Adrenal gland (tissue), 19 donors: ENCODE measurements at places on chromosomes 16 and 17.

DNA sequence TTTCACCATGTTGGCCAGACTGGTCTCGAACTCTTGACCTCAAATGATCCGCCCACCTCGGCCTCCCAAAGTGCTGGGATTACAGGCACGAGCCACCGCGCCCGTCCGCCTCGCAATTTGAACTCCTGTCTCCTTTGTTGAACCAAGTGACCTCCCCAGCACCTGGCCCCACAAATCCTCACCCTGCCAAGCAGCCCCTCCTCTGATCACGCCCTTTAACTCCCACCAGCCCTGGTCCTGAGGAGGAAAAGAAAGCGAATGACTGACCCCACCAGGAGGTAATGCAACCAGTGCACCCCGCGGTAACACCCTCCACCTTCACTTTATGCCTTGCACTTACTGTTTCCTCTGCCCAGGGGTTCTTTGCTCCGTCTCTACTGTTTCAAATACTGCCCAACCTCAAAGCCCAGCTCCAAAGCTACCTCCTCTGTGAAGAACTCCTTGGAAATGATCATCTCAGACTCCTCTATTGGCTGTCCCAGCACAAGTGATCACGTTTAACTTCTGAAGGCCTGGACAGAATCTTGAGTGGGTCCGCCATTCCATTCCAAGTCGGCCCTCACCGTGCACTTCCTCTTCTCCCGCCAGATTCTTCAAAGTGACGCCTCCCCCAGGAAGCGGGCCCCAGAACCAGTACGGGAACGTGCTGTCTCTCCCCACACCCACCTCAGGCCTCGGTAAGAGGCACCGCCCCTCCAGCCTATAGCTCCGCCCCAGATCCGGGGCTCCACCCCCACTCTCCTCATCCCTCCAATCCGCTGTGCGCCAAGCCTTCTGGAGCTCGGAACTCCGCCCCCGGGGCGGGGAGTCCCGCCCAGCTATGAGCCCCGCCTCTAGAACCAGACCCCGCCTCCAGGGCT is 4.4 kb downstream of the CD19 start:
- no peaks in the 10 kb centered on the region for H3K4me1 ChIP-seq
- H3K27me3 ChIP-seq, result no peaks in the 10 kb centered on the region
- peak; percentile 90 for DNase-seq
- H3K36me3 ChIP-seq, result no peaks in the 10 kb centered on the region

GRCh38 chr16:88659160-88659559 is 3.7 kb downstream of the MVD start:
- H3K4me3 ChIP-seq, result no peak overlapping the region
- peaks cover 13% of the 10 kb centered on the region for H3K4me1 ChIP-seq
- no peak overlapping the region for H3K27ac ChIP-seq
- no peak for DNase-seq
- H3K27me3 ChIP-seq, result no peaks in the 10 kb centered on the region
- peaks cover 13% of the 10 kb centered on the region for H3K36me3 ChIP-seq

- H3K4me3 ChIP-seq, result peak overlapping the region; percentile 41
- H3K4me1 ChIP-seq, result no peaks in the 10 kb centered on the region
- no peak overlapping the region for H3K27ac ChIP-seq
- peak; percentile 35 for DNase-seq
- H3K27me3 ChIP-seq, result no peaks in the 10 kb centered on the region
Observed at GRCh38 chr17:2975469-2975958, 87.9 kb downstream of the OR1D5 start.

DNA sequence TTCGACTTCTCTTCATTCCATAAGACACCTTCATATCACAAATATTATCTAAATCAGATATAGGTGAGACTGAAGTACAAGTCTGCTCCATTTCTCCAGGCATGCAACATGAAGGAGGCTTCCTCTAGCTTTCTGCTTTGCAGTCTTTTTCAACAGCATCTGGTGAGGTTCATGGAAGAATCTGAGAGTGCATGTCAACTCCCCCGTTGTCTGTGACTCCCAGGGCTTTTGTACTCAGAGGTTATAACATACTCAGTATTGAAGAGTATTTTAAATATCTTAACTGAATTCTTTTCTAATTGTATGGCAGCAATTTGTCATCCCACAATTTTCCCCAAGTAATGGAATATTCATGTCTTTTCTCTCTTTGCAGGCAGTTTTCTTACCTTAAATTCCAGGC is 448.7 kb downstream of the CDH8 start:
- no peaks in the 10 kb centered on the region for H3K36me3 ChIP-seq
- H3K4me3 ChIP-seq, result no peak overlapping the region
- no peaks in the 10 kb centered on the region for H3K27me3 ChIP-seq
- no peak for DNase-seq
- no peak overlapping the region for H3K27ac ChIP-seq
- no peaks in the 10 kb centered on the region for H3K4me1 ChIP-seq

- no peaks in the 10 kb centered on the region for H3K36me3 ChIP-seq
- DNase-seq, result no peak
Observed at GRCh38 chr17:9218911-9219310, 197.6 kb downstream of the NTN1 start.

DNA sequence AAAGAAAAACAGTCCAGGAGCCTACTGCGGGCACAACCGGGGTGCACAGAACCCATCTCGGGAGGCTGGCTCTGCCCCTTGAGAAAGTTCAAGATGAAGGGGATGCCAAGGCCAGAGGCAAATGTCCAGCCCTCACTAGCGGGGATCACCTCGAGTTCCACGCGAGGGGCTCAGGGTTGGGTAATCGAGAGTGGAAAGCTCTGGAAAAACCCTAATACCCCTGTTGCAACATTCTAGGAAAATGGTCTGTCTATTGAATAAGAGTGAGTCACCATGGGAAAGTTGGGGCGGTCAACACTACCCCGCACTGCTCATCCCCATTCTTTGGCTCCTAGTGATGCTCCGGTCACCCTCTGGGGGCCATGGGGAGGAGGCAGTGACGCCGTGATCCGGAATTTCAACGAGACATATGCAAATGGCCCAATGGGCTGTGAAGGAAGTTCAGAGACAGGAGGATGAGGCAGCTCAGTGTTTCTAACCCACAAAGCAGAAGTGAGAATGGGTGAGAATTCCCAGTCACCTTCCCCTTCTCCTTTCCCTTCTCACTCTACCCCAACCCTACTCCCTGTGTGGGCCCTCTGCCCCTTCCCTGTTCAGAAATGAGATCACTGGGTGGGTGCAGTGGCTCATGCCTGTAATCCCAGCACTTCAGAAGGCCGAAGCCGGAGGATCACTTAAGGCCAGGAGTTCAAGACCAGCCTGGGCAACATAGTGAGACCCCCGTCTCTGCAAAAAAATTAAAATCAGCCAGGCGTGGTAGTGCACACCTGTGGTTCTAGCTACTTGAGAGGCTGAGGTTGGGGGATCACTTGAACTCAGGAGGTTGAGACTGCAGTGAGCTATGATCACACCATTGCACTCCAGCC is 22.4 kb downstream of the SOCS3 start:
- DNase-seq, result no peak
- H3K4me1 ChIP-seq, result peaks cover 12% of the 10 kb centered on the region
- H3K36me3 ChIP-seq, result no peaks in the 10 kb centered on the region
- H3K27ac ChIP-seq, result no peak overlapping the region
- no peaks in the 10 kb centered on the region for H3K27me3 ChIP-seq
- H3K4me3 ChIP-seq, result no peak overlapping the region

GRCh38 chr16:15887283-15887682 is 1.1 kb downstream of the CEP20 start:
- DNase-seq, result no peak
- H3K4me1 ChIP-seq, result peaks cover 27% of the 10 kb centered on the region
- peaks cover 15% of the 10 kb centered on the region for H3K36me3 ChIP-seq
- no peak overlapping the region for H3K4me3 ChIP-seq
- H3K27ac ChIP-seq, result no peak overlapping the region
- H3K27me3 ChIP-seq, result no peaks in the 10 kb centered on the region

GRCh38 chr17:21689604-21690003 is 2.7 kb upstream of the KCNJ18 start:
- no peak overlapping the region for H3K27ac ChIP-seq
- peak; percentile 53 for DNase-seq
- H3K4me3 ChIP-seq, result no peak overlapping the region
- H3K4me1 ChIP-seq, result no peaks in the 10 kb centered on the region

- no peak overlapping the region for H3K27ac ChIP-seq
- DNase-seq, result no peak
- no peak overlapping the region for H3K4me3 ChIP-seq
- no peaks in the 10 kb centered on the region for H3K36me3 ChIP-seq
Observed at GRCh38 chr17:29911641-29912177, 18.3 kb downstream of the SSH2 start.

DNA sequence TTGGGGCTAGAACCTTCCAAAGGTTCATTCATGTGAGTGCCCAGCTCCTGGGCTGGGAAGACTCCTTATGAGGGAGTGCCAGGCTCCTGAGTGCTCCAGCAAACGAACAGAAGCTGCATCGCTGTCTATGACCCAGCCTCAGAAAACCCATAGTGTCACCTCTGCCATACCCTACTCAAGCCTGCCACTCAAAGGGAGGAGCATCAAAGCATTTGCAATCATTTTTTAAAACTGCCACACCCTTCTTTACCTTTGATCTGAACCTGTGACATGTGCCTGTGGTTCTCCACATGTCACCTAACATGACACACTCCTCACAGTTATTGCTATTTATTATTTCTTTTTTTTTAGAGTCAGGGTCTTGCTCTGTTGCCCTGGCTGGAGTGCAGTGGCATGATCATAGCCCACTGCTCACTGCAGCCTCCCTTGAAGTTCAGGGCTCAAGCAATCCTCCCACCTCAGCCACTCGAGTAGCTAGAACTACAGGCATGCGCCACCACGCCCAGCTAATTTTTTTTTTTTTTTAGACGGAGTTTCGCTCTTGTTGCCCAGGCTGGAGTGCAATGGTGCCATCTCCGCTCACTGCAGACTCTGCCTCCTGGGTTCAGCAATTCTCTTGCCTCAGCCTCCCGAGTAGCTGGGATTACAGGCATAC is 7.3 kb upstream of the KDM8 start:
- no peak overlapping the region for H3K4me3 ChIP-seq
- peaks cover 11% of the 10 kb centered on the region for H3K27me3 ChIP-seq
- no peaks in the 10 kb centered on the region for H3K4me1 ChIP-seq
- no peak overlapping the region for H3K27ac ChIP-seq
- DNase-seq, result no peak

DNA sequence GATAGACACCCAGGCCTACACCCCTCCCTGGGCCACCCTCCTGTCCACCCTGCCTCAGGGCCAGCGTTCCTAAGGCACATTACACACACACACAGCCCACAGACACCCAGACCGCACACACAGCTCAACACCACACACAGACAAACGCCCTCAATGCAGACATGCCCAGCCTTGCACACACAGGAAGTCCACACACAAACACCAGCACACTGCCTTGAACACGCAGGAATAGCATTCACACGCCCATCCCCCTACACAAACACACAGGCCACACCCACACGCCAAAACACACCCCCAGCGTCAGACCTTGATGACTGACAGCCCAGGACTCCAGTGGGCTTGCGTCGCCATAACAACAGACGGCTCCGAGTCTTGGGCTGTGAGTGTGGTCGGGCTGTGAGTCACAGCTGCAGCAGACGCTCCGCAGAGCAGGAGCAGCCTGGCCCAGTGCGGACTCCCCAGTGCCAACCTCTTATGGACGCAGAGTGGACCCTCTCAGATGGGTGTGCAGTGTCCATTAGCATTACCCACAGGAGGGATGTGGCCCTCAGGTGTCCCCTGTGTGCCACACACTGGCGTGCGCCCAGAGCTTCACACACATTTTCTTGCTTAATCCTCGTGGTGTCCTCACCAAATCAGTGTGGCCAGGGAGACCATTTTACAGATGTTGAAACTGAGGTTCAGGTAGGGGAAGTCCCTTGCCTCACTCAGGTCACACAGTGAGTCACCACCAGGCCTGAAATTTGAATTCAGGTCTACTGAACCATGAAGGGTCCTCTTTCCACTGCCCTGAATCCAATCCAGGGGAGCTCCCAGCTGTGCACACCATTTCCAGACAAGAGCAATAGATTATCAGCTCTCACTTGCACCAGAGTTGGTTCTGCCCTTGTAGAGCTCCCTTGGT is 17.8 kb upstream of the RAI1 start:
- H3K27me3 ChIP-seq, result no peaks in the 10 kb centered on the region
- no peak overlapping the region for H3K4me3 ChIP-seq
- H3K27ac ChIP-seq, result no peak overlapping the region
- no peaks in the 10 kb centered on the region for H3K36me3 ChIP-seq
- DNase-seq, result no peak

GRCh38 chr16:275786-276232 is at the start of gene RGS11:
TSS of gene RGS11 (minus strand) at chr16:275944. CDS start at chr16:275911, 33 bp downstream.
- no peak for DNase-seq
- H3K27ac ChIP-seq, result no peak within 1 kb of the TSS
- peaks cover 8% of the 10 kb centered on the region for H3K4me1 ChIP-seq
- peaks cover 12% of the 10 kb centered on the region for H3K27me3 ChIP-seq
- no peaks in the 10 kb centered on the region for H3K36me3 ChIP-seq

DNA sequence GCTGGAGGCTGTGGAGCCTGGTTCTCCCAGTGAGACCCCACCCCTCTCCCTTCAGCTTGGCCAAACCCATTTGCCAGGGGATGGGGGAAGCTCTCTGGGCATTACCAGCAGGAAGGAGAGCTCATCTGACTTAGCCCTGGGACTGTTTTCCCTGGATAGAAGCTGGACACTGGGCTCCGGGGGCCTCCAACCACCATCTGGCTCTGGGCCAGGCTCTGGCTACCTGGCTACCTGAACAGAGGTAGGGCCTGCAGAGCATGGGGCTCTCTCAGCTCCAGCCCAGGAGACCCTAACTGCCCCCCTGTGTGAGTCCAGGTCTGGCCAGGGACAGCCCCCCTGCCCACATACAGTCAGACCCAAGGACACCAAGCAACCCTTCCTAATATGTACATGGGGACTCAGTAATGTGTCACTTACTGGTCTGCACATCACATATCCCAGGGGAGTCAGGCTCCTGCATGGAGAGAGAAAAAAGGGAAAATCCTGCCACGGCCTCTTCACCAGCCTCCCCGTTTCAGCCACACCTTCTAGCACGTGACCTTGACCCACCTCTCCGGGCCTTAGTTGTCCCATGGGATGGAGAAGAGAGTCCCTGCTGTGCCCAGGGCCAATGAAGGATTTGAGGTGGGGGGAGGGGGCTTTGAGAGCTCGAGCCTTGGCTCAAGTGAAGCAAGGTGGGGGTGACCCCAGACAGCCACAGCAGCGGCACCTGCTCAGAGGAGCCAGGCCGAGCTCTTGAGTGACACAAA is 13.8 kb downstream of the CNGB1 start:
- H3K27me3 ChIP-seq, result no peaks in the 10 kb centered on the region
- no peak overlapping the region for H3K4me3 ChIP-seq
- no peaks in the 10 kb centered on the region for H3K36me3 ChIP-seq
- H3K27ac ChIP-seq, result no peak overlapping the region
- no peak for DNase-seq

DNA sequence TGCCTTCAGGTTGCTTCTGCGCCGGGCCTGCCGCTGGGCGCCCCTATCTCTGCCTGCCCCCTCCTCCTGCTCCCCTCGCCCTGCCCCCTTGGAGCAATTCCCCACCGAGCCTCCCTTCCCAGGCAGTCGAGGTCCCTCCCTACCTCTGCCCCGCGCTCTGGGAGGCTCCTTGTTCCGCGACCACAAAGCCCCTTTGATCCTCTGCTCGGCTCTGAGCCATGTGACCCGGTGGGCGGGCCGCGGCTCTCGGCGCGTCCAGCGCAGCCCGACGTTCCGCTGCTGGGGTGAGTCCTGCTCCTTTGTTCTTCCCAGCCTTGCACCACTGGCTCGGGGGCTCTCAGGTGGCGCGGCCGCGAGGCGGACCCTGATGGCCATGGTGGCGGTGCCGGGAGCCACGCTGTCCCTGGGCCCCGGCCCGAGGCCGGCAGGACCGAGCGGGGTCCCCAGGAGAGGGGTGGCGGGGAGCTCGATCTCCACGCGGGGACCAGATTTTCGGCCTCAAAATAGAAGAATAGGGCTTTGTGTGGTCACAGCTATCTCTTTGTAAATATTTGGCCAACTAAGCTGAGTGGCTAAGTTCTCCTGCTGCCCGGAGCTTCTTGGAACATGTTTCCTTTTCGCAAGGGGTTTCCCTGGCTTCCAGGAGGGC is 310.6 kb downstream of the SEC14L1 start:
- peak; percentile 74 for DNase-seq
- H3K4me3 ChIP-seq, result no peak overlapping the region
- peak overlapping the region; percentile 82 for H3K27ac ChIP-seq
- peaks cover 32% of the 10 kb centered on the region for H3K4me1 ChIP-seq
- no peaks in the 10 kb centered on the region for H3K27me3 ChIP-seq
